ENCODE measurements at places on chromosomes 4 and X. TPM values are rescaled to one million over a fixed set of nuclear protein-coding genes. Genes with fewer than 3 reads are reported as not detected.

The HEPH gene
- total RNA-seq, result 70.2 TPM

The SULT1B1 gene
- total RNA-seq, result not detected

The SERPINA7 gene
- not detected for total RNA-seq

The IGSF1 gene
- not detected for total RNA-seq

The ARMCX2 gene
- total RNA-seq, result 86.1 TPM

The PRRG1 gene
- total RNA-seq, result 9.1 TPM

The HGFAC gene
- total RNA-seq, result under 0.01 TPM

The ZBTB49 gene
- 2.5 TPM for total RNA-seq

The CXCL3 gene
- 0.86 TPM for total RNA-seq

The QDPR gene
- 43.0 TPM for total RNA-seq

The ZRSR2 gene
- 4.6 TPM for total RNA-seq

The TMEM31 gene
- total RNA-seq, result not detected

The TKTL2 gene
- not detected for total RNA-seq

The GPM6B gene
- total RNA-seq, result 7.7 TPM

The SMIM14 gene
- total RNA-seq, result 57.1 TPM

The REELD1 gene
- not detected for total RNA-seq

The RNF175 gene
- 0.16 TPM for total RNA-seq

The LEF1 gene
- total RNA-seq, result not detected

The TBX22 gene
- not detected for total RNA-seq

The STAP1 gene
- not detected for total RNA-seq

The DGAT2L6 gene
- not detected for total RNA-seq

The MXD4 gene
- 59.0 TPM for total RNA-seq

The FRG1 gene
- total RNA-seq, result 25.8 TPM

The MAGED4 gene
- total RNA-seq, result 21.8 TPM

The CSAG1 gene
- not detected for total RNA-seq

The SMARCA1 gene
- total RNA-seq, result 34.1 TPM

The FDCSP gene
- not detected for total RNA-seq

The SYTL4 gene
- 14.3 TPM for total RNA-seq

The TMSB15A gene
- total RNA-seq, result 2.0 TPM

The CT45A10 gene
- not detected for total RNA-seq

The PACRGL gene
- 16.5 TPM for total RNA-seq

The PABPC1L2A gene
- total RNA-seq, result not detected

The TLR3 gene
- total RNA-seq, result 1.1 TPM

The BOD1L1 gene
- 31.4 TPM for total RNA-seq

The LAP3 gene
- 95.4 TPM for total RNA-seq

The UTP3 gene
- 19.4 TPM for total RNA-seq

The MORC4 gene
- 23.5 TPM for total RNA-seq

The SLC9B2 gene
- 14.8 TPM for total RNA-seq

The GABRQ gene
- total RNA-seq, result under 0.01 TPM

The SCFD2 gene
- 19.7 TPM for total RNA-seq

The COX7B2 gene
- total RNA-seq, result not detected

The CXCL10 gene
- under 0.01 TPM for total RNA-seq

The CEP44 gene
- 13.2 TPM for total RNA-seq

The PPEF1 gene
- 0.09 TPM for total RNA-seq

The CXCL13 gene
- not detected for total RNA-seq

The EGF gene
- 0.26 TPM for total RNA-seq

The SPANXD gene
- not detected for total RNA-seq

The DNAJB14 gene
- total RNA-seq, result 40.8 TPM

The UGT8 gene
- not detected for total RNA-seq

All from bronchial smooth muscle cell (primary cell).